HS-5 (cell line): ENCODE measurements at places on chromosomes 12 and 14.

- DNase-seq = no peak
Measured at GRCh38 chr14:54890788-54891187, 11.8 kb downstream of the GCH1 start.

DNA sequence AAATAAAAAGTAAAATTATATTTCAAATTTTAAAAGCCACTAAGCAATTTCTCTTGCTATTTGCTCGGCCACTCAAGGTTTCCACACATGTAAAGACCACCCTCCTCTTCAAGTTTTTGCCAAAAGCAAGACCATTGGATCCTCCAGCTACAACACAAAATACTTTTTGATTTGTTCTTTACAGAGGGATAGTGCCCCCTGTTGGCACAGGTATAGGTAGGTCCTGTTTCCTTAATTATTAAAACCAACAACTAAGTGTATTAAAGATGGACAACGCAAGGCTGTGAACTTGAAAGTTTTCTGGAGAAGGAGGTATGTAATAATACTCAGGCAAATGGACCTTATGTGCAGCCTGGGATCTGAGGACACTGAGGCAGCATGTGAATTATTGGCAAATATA is 23.8 kb downstream of the ATP6V1D start:
- no peak for DNase-seq

DNA sequence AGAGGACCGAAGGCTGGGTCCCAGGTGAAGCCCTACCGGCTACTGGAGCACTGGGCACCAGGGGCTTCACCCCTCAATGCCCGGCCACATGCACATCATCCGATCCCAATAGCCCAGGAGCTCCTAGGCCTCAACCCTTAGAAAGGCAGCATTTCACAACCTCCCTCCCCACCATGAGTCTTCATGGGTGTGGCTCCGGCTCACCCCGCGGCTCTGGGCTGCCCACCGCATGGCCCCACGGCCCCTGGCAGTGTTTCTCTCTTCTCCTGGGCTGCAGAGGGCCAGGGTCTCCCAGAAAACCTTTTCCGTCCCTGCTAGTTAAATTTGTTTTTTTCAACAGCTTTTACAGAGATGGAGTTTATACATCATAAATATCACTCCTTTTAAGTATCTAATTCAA is 28.6 kb upstream of the DLK1 start:
- no peak for DNase-seq

GRCh38 chr12:113861708-113862312 is 104.3 kb downstream of the RBM19 start:
- DNase-seq = no peak

DNA sequence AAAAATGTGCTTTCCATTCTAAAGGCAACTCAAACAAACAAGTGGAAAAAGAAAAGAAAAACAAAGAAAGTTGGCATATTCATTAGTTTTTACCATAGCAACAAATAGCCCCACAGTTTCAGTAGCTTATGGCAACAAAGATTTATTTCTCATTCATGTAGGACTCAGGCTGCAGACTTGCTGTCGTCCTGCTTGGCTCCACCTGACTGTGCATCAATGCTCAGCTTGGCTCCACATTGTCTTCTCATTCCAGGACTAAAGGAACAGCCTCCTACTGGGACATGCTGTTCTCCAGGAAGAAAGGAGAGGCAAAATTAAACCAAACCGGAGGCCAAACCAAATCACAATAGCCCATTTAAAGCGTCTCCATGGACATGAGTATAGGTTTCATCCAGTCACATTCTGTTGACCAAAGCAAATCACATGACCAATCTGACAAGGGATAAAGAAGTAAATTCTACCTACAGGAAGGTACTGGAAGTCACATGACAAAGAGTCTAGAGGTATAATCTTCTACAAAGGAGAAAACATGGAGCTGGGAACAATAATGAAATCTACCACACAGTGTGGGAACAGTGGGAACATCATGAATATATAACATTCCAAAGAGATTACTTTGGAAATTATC is 222.5 kb downstream of the PIK3C2G start:
- DNase-seq = no peak
